ENCODE measurements at places on chromosomes 5 and 9. TPM values are rescaled to one million over a fixed set of nuclear protein-coding genes. Genes with fewer than 3 reads are reported as not detected.

FBP2 gene
- 0.29 TPM for total RNA-seq

OLFM1 gene
- 0.29 TPM for total RNA-seq

TMEM215 gene
- not detected for total RNA-seq

SHOC1 gene
- total RNA-seq, result under 0.01 TPM

PCDHGC3 gene
- 38.6 TPM for total RNA-seq

CEP78 gene
- 23.6 TPM for total RNA-seq

TTC23L gene
- total RNA-seq, result not detected

PLPP7 gene
- 14.9 TPM for total RNA-seq

IFNK gene
- total RNA-seq, result not detected

SLC6A3 gene
- not detected for total RNA-seq

POLR3G gene
- total RNA-seq, result 14.1 TPM
